ENCODE measurements at places on chromosomes 7 and 10.

- no peak for DNase-seq
Observed at GRCh38 chr7:70457482-70457881, 674.5 kb upstream of the GALNT17 start.

DNA sequence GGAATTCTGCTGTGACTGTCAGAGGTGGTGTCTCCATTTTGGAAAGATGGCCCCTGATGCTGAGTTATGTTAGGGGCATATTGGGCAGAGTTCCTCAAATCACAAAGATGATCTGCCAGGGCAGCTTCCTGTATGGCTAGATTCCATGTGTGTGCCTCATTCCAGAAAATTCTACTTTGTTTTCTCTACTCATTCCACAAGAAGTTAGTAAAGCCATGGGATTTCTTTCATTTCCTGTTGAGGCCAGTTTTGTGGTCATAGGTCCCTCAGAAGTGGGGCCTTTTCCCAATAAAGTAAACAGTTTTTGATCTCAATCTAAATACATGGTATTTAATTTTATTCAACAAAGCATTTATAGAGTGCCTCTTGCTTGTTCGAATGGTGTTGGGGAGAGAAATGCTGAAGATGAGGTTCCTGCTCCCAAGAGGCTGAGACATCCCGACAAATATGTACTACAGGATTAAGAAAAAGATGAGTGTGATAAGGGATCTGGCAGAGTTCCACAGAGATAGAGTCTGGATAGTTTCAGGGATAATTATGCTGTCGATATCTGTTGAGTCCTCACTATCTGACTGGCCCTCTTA lies 33.0 kb downstream of the MINDY4 start:
- DNase-seq: no peak

DNA sequence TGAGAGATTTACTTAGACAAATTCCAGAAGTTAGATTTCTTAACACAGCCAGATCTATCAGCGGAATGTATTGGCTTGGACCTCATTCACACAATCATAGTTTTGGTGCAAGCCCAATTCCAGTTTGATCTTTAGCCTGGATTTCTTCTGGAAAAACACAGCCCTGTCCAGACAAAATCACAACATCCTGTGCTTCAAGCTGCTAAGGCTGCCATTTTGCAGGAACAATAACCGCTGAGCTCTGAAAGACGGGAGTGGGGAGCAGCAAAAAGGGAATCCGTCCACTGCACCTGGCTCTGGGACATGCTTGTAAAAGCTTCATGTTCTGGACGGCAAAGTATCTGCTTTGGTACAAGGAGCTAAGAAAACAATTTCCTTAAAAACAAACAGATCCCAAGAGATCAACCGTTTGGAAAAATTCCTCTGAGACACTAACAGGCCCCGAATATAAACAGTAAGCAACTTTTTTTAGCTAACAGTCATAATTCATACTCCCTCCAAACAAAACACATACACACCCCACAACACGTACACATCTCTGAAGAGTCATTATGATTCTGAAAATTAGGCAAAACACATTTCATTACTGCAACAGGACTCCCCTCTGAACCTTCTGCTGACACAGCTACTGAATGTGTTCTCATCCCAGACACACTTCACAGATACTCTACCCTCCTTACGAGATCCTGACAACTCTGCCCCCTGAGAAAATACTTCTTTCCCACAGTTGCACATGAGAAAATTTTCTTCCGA lies 32.4 kb downstream of the ITIH5 start:
- DNase-seq: no peak

GRCh38 chr10:1115607-1115955 lies 59.4 kb downstream of the WDR37 start:
- DNase-seq: no peak

DNA sequence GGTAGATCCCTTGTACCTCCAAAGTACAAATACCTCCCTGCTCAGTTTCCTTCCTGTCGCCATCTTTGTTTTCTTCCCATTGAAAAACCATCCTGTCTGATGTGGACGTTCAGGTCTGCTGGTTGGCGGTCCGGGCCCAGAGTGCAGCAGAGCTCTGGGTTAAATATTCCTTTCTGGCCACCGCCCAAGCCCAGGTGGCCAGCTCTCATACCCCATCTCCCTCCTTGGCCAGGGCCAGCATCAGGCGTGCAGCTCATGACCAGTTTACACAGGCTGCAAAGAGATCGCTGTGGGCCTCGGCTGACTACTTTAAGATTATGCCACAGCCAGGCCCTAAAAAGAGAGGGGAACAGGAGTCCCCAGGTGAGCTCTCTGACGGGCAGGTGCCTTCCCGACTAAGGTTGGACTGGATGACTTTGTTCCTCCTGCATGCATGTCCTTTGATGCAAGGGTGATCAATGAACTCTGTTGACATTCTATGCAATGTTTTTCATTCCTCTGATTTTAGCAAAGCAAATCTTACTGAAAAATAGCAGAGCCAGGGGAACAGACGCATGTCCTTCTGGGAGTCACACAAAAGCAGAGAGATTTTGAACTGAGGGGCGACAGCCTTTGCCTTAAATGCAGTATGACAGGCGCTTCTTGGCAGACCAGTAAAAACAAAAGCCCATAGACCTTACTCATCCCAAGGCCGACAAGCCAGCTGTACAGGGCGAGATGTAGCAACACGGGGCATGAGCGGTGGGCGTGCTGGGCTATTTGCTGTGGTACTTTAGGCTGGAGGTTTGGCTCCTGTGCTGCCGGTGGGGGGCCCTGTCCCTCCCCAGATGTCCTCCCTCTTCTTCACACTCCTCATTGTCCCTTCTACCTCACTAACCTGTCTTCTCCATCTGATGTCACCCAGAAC lies 33.3 kb upstream of the SH2B2 start:
- DNase-seq: no peak

DNA sequence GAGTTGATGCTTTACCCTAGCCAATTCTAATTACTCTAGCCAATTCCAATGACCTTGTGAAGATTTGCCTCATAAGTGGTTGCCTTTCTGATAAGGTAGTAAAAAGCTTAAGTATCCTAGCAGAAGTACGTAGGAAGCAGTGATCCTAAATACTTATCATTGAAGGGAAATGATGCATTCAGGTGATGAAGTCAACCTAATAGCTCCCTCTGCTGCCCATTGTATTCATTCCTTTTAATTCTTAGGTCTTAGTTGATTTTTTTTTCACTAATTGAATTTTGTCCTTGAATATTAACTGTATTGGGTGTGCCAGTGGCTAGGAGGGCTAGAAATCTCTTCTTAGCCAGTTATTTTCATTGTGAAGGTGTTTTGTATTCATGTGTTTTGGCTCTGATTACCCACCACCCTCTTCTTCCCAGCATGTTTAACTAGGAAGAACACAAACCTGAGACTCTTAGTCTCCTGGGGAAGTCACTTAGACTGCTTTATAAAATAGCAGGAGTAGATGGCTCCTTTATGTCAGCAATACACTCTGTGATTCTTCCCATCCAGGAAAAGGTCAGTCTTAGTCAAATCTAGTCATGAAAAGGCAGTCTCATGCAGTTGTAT lies 46.3 kb downstream of the PLEKHA8 start:
- DNase-seq: no peak

DNA sequence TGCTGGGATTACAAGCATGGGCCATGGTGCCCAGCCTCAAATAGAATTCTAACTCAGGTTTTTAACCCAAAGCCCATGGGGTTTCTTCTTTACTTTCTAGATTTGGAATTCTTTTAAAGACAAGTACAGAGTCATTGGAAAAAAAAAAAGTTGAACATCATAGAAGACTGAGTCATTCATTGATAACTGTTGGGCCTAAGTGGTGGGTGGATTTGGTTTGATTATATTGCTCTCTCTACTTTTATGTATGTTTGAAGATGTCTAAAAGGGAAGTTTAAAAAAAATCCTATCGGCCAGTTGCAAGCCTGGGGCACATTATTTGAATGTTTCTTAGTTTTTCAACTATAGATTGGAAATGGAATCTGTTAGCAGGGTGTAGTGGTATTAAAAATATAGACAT lies 49.7 kb downstream of the INPP5F start:
- DNase-seq: no peak

DNA sequence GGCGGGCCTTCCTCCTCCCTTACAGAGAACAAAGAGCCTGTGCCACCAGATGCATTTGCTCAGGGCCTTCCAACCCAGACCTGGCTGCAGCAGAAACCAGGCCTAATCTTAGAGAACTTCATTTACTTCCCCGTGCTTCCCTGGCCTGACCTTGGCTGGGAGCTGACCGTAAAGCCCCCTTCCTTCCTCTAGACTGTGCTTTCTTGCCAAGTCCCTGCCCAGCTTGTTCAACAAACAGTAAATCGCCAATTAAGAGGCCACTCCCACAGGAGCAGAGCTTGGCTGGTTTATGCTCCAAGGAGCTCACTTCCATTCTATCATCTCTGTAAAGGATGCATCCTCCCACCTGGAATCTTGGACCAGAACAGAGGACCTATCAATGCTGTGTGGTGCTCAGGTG lies 110.9 kb downstream of the COL13A1 start:
- no peak for DNase-seq

GRCh38 chr10:373526-374309 lies 238.5 kb downstream of the ZMYND11 start:
- DNase-seq: no peak

DNA sequence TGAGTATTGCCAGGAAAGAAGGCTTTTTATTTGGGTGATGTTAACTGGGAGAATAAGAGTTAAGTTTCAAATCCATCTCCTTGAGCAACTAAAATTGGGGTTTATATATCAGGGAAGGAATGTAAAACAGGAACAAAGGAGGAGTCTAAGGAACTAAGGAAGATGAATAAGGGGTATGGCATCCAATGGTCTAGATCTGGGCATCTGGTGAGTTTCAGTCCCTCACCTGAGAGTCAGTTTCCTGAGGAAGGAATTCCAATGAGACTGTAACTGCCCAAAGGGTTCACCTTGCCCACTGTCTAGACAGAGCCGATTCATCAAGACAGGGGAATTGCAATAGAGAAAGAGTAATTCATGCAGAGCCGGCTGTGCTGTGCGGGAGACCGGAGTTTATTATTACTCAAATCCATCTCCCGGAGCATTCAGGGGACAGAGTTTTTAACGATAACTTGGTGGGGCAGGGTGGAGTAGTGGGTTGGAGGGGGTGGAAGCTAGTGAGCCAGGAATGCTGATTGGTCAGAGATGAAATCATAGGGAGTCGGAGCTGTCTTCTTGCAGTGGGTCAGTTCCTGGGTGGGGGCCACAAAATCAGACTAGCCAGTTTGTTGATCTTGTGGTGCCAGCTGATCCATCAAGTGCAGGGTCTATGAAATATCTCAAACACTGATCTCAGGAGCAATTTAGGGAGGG lies 188.3 kb upstream of the STK17A start:
- DNase-seq: no peak

DNA sequence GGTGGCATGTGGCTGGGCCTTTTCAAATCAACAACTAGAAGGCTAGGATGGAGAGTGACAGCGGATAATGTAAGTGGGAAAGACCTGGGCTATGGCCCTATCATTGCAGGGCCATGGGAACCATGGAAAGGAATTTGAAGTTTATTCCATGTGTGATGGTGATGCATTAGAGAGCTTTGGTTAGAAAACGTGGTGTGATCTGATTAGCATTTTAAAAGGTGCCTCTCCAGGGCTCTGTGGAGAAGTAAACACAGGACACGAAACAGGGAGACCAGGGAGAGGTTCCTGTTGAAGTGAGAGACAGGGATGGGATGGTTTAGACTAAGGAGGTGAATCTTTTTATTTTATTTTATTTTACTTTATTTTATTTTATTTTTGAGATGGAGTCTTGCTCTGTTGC lies 749.5 kb downstream of the GATA3 start:
- DNase-seq: no peak

- DNase-seq: no peak
Observed at GRCh38 chr10:110638319-110638718, 5.8 kb upstream of the RBM20 start.

DNA sequence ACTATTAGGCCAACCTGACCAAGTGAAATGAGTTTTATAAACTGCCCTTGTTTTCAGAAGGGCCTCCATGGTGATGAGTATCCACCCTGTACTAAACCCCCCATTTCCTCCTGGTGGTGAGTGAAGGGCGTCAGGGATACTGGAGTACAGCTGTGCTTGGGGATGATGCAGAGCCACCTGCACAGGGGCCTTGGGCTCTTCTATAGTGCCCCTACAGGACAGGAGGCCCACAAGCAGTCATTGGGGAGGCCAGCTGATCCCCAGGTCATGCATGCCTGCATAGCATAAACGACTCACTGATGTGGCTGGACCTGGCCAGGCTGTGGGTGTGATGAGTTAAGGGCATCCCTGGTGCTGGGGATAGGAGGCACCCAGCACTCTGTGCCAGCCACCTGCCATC lies 114.1 kb upstream of the CELF2 start:
- DNase-seq: no peak

DNA sequence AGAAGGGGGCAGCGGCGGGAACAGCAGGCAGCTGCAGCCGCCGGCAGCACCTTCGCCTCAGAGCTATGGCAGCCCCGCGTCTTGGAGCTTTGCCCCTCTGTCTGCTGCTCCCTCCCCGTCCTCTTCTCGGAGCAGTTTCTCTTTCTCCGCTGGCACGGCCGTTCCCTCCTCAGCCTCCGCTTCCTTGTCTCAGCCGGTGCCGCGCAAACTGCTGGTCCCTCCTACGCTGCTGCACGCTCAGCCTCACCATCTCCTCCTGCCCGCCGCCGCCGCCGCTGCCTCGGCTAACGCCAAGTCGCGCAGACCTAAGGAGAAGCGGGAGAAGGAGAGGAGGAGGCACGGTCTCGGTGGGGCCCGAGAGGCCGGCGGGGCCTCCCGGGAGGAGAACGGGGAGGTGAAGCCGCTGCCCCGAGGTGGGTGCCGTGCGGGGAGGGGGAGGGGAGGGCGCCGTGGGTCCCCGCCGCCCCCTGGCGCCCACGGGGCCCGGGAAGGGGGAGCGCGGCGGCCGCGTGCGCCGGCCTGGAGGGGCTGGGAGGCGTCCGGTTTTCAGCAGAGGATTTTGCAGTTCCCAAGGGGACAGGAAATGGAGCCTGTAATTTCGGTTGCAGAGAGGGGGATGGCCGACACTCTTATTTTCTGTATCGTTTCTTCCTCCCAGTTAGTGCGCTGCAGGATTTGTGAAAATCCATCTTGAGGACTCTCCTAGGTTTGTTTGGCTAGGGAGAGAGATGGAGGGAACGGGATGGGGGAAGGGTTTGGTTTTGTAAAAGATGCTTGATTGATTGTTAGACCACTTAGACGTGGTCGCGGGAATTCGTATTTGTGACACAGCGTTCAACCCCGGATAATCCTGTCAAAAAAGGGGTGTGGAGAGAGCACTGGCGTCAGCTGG lies 630 bp downstream of the RSBN1L start:
- peak; percentile 86 for DNase-seq

DNA sequence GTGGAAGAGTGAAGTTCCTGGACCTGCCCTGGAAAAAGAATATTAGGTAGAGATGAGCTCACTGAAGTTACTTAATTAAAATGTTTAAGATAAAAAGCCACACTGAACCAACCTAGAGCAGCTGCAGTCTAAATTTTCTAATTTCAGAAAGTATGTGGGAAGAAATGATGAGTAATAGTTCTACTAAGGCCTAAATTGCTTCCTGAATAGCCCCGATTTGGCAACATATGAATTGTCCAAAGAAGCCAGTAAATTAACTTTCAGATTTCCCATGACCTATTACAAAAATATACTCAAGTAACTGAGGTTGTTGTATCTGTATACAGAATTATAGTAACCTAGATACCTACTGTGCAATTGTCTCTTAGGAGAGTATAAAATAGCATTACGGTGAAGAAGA lies 312.6 kb downstream of the IPMK start:
- DNase-seq: no peak

Measured in C1 segment of cervical spinal cord (tissue), 14 donors.